ENCODE measurements at places on chromosomes 2 and 18. TPM values are rescaled to one million over a fixed set of nuclear protein-coding genes. Genes with fewer than 3 reads are reported as not detected.

DNA sequence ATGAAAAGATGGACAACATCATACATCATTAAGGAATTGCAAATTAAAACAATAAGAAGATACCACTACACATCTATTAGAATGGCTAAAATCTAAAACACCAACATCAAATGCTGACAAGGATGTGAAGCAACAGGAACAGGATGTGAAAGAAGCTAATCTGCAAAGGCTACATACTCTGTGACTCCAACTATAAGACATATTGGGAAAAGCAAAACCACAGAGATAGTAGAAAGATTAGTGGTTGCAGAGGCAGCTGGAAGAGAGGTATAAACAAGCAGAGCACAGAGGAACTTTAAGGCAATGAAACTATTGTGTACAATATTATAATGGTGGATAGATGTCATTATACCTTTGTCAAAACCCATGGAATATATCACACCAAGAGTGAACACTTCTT, 393.7 kb upstream of the RAB6C start:
- no peaks in the 10 kb centered on the region for H3K27me3 ChIP-seq
- H3K4me3 ChIP-seq: no peak overlapping the region
- H3K36me3 ChIP-seq: no peaks in the 10 kb centered on the region
- no peak for DNase-seq
- no peak overlapping the region for H3K27ac ChIP-seq

GRCh38 chr2:157894694-157895435, 18.7 kb upstream of the ACVR1 start:
- no peak for DNase-seq
- H3K27ac ChIP-seq: peak overlapping the region; percentile 31
- peaks cover 15% of the 10 kb centered on the region for H3K4me1 ChIP-seq
- H3K27me3 ChIP-seq: no peaks in the 10 kb centered on the region

DNA sequence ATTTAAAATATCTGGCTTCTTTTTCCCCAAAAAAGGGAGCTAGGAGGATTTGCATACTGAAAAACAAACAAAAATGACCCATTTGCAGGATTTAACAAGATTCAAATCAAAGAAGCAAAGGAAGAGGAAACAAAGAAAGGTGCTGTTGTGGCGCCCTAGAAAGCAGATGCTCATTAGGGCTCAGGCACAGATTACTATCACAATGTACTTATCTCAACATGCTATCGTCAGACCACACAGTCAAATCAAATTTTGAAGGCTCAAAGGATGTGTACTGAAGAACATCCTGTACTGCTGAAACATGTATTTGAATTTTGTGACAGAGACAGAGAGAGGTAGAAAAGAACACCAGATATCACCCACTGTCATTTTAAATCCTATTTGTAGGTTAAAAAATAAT, 10.9 kb downstream of the RBMS1 start:
- H3K27ac ChIP-seq: no peak overlapping the region
- H3K27me3 ChIP-seq: no peaks in the 10 kb centered on the region
- no peak for DNase-seq
- no peak overlapping the region for H3K4me3 ChIP-seq

DNA sequence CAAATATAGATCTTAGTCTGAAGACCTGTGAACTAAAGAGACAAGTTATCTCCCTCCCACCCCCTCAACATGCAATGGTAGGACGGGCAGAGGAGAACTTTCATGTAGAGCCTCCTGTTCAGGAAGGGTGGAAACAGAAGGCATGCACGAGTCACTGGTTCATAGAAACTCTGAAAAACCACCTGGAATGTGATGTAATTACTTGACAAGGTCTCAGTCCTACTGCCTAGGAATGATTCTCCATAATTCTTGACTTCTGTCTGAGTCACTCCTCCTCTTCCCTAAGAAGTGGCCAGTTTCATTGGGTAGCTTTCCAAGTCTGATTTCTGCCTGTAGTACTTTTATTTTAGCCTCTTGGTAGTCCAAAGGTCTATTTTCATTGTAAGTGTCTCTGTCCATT, 277.3 kb downstream of the PTPRM start:
- no peak overlapping the region for H3K27ac ChIP-seq
- H3K4me1 ChIP-seq: no peaks in the 10 kb centered on the region
- no peak overlapping the region for H3K4me3 ChIP-seq
- no peak for DNase-seq
- H3K27me3 ChIP-seq: no peaks in the 10 kb centered on the region

Gene ABCG8
- total RNA-seq: not detected

Gene TMEM198
- 1.5 TPM for total RNA-seq
